Myocyte (in vitro differentiated cells): ENCODE measurements at places on chromosomes 6 and 20. TPM values are rescaled to one million over a fixed set of nuclear protein-coding genes. Genes with fewer than 3 reads are reported as not detected.

GRCh38 chr6:36980876-36981619 is 4.9 kb downstream of the MTCH1 start:
- no peak for DNase-seq

GRCh38 chr6:27825025-27825793 is 87.0 kb downstream of the OR2B2 start:
- DNase-seq, result no peak

DNA sequence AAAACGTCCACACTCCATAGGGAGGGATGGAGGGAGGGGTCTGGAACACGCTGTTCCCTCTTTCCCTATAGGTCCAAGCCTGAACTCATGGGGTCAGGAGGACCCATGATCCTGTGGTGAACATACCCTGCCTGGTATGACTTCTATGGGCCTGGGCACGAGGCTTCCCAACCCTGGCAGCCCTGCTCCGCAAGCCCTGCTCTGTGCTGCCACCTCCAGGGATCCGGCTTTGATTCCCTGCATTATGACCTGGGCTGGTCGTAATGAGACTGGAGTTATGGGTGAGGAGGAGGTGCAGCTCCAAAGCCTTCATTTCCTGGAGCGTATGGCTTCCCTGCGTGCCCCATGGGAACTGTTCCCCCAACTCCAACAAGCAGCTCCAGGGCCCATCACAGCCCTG is 54.9 kb downstream of the CDH22 start:
- DNase-seq, result peak; percentile 6

DNA sequence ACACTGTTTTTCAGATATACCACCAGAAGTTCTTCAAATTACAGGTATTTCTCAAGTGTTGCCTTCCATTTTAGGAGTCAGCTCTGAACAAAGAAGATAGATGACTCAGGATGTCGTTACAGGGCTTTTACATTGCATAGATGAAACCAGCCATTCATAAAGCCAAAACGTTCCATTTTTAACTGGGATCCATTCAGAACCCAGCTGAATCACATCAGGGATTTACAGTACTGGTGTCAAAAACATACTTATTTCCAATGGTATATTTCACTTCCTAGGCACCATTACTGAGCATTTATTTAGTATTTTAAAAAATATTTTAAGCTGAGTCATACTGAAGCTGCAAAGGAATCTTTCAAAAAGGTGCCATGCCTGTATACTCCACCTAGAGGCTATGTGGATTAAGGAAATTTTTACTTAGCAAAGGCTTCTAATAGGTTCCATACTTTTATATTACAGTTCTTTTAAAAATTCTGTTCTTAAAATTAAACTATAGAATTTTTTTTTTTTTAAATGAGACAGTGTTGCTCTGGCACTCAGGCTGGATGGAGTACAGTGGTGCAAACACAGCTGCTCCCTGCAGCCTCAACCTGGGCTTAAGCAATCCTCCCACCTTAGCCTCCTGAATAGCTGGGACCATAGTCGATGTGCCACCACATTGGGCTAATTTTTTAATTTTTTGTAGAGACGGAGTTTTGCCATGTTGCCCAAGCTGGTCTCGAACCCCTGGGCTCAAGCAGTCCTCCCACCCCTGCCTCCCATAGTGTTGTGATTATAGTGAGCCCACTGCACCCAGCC is 2.6 kb downstream of the ASF1A start:
- peak; percentile 32 for DNase-seq

- no peak for DNase-seq
These were observed 192.0 kb upstream of the FOXA2 start for GRCh38 chr20:22776369-22776768.

GRCh38 chr6:147278891-147279290 is 74.7 kb downstream of the STXBP5 start:
- DNase-seq, result no peak

- DNase-seq, result no peak
These were observed 50.3 kb downstream of the NPEPL1 start for GRCh38 chr20:58742668-58743566.

DNA sequence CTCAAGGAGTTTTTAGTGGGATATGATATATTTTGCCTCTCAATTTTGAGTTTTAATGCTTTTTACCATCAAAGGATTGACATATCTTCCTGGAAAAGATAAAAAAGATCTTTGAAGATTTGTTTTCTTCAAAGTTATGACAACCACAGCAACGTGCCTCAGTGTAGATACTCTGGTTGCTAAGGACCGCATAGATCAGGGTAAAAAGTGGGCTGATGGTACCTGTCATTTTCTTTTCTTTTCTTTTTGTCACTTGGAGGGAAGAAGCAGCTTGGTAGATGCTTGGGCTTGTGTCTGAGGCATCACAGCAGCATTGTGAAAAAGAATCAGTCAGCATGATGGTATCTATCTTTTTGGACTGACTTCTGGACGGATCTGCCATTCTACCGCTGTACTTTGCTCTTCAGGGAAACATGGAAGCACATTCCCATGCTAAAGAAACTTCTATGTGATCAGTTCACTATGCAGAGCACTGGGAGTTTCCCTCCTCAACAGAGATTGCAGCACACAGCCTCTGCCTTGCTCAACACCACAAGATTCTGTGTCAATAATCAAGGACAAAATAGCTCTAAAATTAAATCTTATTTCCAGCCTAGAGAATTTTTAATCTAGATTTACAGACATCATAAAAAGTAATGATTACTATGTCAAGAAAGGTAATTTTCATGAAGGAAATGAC is 54.8 kb upstream of the SGK1 start:
- no peak for DNase-seq

DNA sequence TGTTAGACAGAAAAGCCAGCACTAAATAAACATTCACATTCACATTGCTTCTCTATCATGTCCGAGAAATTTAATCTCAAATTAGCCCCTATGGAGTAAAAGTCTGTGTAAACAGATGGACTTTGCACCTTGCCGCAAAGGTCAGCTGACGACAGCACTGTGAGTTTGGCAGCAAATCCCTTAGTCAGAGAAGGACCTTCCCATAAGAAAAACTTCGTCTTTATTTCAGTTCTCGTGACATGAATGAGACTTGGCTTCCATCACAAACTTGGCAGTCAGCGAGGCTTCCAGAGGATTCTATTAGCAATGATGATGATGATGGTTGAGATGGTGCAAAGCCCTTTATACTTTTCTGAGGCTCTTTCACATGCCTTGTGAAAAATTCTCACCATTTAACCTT is 133.7 kb upstream of the IFNGR1 start:
- no peak for DNase-seq

- DNase-seq, result no peak
These were observed 11.2 kb upstream of the GRM1 start for GRCh38 chr6:146017672-146018071.

DNA sequence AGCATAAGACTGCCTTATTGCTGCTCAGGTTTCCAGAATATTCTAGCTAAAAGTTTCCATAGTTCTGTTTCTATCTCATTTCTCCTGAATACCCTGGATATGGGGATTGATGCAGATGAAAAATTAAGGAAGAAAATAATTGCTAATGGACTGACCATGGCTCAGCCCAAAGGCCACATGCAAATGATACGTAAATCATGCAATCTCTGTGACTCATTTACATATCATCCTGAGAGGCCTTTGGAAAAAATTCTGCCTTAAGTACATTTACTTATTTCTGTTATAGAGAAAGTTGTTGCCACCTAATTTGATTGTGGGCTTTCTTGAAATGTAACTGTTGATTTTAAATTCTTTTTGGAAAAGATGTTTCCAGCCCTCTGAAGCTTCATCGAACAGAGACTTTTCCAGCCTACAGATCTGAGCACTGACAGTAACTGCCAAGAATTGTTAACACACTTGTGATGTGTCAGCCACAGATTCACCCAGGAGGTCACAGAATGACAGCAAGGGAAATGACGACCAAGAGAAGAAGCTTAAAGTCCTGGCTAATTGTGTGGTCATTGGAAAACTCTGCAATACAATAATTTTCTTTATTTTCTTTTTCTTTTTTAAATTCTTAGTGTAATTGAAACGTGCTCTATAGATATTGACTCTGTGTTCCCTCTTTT is 174.8 kb downstream of the DOK5 start:
- DNase-seq, result no peak

DNA sequence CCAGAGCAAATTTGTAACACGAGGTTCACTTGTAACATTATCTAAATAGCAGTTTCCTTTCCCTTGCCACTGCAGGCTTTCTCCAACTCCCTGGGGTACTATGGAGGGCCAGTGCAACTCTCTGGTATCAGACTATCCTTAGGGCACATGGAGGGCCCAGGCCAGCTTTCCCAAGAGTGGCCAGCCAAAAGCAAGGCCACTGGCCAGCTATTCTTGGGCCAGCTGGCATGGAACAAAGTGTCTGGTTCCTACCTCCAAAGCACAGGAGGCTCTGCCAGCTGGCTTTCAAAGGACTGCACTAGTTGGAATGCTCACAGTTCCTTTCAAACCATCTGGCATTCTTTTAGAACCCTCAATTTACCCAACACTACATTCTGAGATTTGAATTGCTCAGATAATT is 8.7 kb downstream of the RNF24 start:
- peak; percentile 93 for DNase-seq

DNA sequence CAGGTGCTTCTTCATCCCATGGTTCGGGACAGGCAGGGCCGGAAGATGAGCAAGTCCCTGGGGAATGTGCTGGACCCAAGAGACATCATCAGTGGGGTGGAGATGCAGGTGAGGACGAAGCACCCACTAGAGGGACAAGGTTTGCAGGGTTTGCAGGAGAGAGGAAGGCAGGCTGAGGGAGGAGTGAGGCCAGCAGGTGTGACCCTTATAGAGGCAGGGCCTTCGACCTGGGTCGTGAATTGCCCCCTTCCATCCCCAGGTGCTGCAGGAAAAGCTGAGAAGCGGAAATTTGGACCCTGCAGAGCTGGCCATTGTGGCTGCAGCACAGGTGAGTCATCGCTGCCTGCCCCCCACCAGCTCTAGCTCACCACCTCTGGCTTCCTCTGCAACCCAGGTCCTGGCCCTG is 8.4 kb downstream of the VARS2 start:
- no peak for DNase-seq

DNA sequence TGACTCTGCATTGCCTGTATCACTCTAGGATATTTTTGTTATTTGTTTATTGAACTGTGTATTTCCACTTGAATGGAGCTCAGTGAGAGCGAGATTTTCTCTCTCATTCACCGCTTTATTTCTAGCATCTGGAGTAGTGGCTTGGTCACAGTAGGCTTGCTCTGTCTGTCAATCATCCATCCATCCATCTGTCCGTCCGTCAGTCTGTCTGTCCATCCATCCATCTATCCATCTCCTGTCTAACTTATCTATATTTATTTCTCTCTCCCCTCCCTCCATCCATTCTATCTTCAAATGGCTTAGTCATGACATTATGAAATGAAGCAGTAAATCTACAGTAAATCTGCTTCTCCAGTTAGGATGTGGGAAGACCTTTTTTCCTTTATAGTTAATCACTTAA is 94.6 kb downstream of the TIAM2 start:
- no peak for DNase-seq

DNA sequence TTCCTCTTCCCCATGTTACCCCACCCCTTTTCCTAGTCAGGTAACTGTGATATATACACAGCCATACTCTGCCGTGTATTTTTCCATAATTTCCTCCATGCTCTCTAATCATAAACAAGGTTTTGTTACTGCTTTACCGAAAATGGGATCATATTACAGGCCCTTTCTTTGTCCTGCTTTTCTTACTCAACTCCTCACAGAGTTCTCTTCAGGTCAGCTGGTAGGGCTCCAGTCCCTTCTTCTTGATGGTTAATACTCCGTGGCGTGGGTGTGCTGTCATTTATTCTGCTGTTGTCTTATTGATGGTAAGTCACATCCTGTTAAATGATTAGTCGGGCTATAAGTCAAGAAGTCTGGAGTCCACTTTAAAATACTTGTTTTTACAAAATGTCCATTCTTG is 24.9 kb upstream of the PI16 start:
- DNase-seq, result peak; percentile 66

GRCh38 chr20:20102163-20102562 is 49.8 kb downstream of the CFAP61 start:
- DNase-seq, result peak; percentile 15

DNA sequence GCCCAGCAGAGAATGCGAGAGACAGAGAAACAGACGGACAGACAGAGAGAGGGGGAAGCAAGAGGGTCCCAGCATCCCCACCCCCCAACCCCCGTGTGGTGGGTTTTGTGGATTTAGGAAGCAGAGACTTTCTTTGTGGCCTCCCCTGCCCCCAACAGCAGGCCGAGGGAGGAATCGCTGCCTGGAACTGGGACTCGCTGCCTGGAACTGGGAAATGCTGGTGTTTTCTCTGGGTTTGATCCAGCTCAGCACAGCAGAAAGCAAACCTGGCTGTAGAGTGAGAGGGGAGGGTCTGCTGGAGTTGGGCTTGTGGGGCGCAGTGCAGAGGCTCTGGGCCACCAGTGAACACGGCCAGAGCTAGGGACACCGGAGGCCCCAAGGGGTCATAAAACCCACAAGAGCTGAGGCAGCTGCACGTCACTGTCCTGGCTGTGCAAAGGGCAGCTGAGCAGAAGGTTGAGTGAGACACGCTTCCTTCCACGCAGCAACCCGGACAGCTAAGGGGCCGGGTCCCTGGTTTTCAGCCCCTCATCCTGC is 181.8 kb downstream of the TAF4 start:
- DNase-seq, result no peak

GRCh38 chr6:46628976-46629375 is 23.6 kb downstream of the CYP39A1 start:
- no peak for DNase-seq

- DNase-seq, result peak; percentile 71
These were observed 795.9 kb downstream of the MAFB start for GRCh38 chr20:39893003-39893685.

DNA sequence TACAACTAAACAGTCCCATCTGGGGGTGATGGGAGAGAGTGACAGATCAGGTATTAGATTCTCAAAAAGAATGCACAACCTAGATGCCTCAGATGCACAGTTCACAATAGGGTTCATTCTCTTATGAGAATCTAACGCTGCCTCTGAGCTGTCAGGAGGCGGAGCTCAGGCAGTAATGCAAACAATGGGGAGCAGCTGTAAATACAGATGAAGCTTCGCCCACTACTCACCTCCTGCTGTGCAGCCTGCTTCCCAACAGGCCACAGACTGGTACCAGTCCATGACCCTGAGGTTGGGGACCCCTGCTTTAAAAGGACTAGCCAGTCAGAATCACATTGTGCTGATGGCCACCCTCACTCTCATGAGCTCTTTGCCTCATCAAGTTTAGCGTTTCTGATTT is 247.0 kb upstream of the KCNQ5 start:
- DNase-seq, result no peak

MAS1 gene
- under 0.01 TPM in 1 of 2 replicates, not detected in the other for total RNA-seq

CALHM6 gene
- total RNA-seq, result 0.31 TPM in 1 of 2 replicates, not detected in the other

FAM184A gene
- 0.99 and 1.5 TPM in 2 replicates for total RNA-seq

LHFPL5 gene
- total RNA-seq, result not detected in 2 replicates
